ENCODE measurements at places on chromosomes 11 and 22.

DNA sequence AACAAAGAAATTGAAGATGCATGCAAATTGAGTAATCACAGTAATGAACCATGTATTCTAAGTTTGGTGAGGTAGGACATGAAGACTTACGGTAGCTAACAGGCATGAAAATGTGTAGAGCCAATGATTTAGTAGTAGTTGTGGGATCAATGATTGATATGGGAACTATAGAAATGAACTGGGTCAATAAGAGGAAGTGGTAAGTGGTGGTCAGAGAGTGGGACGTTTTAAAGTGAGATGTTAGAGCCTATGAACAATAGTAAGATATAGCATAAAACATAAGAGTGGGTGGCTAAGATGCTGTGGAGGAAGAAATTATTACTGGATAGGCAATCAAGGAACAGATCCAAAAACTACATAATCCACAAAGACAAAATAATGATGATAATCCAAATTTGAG, 45.0 kb downstream of the DLG2 start:
- DNase-seq: no peak

DNA sequence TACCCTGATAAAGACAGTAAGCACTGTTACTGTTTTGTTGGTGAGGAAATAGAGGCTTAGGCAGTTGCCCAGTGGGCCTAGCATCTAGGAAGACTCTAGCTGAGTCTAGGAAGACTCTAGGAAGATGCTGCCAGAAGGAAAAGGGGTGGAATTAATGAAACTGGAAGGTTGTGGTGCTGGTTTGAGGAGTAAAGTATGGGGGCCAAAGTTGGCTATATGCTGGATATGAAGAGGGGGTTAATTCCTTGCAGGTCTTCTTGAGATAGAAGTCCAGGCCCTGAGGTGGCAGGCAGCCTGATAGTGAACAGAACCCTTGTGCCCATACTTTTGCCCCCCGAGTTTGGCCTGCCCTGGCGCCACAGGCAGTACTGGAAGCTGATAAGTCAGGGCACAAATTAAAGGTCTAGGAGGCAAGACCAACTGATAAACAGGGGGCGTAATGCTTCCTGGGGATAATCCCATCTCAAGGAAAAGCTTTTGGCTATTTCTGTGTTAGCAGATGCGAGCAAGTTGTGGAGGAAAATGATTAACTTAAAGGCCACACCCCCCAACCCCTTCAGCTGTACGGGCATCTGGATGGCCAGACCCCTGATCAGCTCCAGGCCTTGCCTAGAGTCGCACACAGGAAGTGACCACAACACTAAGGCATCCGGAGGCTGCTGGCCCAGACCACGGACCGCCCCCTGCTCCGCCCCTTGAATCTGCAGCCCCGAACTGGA, 3.1 kb downstream of the ILK start:
- peak; percentile 65 for DNase-seq

GRCh38 chr11:118152552-118153471, at the start of gene SCN4B:
Gene SCN4B, minus strand, starts transcription at chr11:118152823. Its CDS starts 150 bp downstream, at chr11:118152673.
- DNase-seq: no peak

GRCh38 chr11:110318638-110319404, 22.4 kb upstream of the RDX start:
- no peak for DNase-seq

DNA sequence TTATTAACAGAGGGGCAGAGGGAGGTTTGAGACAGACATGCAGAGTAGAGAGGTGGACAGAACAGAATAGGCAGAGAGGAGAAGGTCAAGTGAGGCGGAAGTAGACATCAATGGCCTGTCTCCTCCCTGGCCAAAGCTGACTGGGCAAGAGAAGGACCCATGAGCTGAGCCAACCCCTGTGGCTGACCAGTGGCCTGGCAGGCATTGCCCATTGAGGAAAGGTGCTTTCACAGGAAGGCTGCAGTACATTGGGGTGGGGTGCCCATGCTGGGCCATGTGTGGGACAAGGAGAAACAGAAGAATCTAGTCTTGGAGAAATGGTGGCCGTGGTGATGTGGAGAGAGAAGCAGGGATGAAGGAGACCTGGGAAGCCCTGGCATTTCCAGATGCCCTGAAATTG, 76.0 kb downstream of the MYEOV start:
- DNase-seq: no peak

DNA sequence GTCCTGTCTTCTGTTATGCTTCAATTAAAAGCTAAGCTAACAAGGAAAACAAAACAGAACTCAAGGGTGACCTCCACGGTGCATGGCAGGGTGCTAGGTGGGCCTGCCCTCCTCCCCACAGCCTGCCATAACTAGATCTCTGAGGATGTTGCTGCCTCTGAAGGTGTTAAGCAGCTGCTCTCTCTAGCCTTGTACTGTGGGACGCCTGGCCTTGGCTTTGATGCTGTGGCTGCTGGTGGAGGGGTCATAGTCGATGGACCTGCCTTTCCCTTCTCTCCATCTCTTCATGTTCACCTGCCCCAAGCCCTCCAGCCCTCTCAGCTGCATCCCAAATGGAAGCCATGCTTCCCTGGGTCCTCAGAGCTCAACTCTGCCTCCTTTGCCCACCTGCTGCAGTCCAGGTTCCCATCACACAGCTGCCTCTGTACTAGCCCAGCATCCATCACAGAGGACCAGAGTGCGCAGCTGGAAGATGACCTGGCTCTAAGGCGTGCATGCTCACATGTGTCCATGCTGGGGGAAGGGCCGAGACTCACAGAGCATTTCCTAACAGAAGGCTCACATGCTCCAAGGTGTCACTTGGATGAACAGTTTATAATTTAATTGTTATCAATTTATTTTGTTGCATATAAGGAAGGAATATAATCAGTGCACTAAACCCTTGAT, 180.3 kb upstream of the E2F8 start:
- no peak for DNase-seq

- no peak for DNase-seq
Measured at GRCh38 chr11:69377029-69377952, 83.3 kb downstream of the MYEOV start.

DNA sequence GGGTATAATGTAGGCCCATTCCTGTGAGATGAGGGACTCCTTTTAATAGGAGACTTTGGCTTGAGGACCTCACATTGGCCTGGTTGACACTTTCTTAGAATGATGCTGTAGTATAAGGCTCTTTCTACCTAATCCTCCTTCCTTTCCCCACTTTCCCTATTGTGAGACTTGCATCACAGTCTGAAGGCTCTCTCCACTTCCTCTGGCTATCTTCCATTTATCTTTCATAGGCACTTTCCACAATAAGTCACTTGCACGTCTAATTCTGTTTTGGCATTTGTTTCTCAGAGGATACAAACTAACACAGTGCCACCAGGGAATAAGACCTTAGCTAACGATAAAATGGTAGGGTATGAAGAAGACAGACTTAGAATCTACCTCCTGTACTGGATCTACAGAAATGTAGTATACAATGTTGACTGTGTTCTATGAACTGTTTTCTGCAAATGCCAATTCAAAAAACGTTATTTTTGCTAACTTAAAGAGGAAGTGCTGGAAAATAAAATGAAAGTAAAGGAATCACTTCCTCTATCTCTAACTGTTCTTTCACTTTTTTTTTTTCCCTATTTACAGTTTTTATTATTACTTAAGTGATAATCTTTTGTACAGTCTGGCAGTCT, 17.9 kb upstream of the PDE3B start:
- no peak for DNase-seq

- DNase-seq: no peak
Measured at GRCh38 chr11:47051217-47051616, 114.7 kb downstream of the CSTPP1 start.

- no peak for DNase-seq
Measured at GRCh38 chr11:117345039-117345438, 17.4 kb downstream of the CEP164 start.

DNA sequence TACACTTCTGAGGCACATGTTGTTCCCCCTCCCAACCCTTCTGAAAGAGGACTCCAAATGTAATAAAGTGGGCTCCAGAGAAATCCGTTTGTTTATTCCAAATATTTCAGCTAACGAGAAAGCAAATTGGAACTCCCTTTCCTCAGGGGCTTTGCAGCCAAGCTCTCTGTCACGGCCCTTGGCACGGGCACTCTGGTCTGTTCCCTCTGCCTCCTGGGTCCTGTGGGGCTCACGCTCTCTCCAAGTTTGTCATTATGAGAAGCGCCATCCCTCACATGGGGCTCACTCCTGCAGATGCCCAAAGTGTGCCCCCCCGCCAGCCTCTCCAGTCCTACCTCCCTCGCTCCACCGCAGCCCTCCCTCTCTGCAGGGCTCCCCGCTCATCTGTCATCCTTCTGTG, 125.4 kb upstream of the POU2AF2 start:
- DNase-seq: no peak

GRCh38 chr22:24392218-24392931, 35.0 kb upstream of the ADORA2A start:
- no peak for DNase-seq

DNA sequence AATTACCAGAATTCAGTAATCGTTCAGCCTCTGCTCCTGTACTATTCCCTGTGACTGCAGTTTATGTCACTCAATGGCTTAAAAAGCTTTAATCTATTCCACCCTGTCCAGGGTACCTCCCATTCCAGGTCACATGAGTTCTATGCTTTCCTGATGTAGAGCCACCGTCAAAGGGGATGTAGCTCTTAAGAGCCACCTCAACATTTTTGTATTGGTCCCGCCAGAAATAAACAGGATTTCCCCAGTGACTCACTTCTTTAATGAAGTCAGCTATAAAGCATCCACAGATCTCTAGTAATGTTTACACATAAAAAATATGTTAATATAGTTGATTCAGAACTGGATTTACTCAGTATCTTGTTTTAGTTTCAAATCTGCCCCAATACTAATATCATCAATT, 1.3 kb upstream of the OR8D1 start:
- no peak for DNase-seq

DNA sequence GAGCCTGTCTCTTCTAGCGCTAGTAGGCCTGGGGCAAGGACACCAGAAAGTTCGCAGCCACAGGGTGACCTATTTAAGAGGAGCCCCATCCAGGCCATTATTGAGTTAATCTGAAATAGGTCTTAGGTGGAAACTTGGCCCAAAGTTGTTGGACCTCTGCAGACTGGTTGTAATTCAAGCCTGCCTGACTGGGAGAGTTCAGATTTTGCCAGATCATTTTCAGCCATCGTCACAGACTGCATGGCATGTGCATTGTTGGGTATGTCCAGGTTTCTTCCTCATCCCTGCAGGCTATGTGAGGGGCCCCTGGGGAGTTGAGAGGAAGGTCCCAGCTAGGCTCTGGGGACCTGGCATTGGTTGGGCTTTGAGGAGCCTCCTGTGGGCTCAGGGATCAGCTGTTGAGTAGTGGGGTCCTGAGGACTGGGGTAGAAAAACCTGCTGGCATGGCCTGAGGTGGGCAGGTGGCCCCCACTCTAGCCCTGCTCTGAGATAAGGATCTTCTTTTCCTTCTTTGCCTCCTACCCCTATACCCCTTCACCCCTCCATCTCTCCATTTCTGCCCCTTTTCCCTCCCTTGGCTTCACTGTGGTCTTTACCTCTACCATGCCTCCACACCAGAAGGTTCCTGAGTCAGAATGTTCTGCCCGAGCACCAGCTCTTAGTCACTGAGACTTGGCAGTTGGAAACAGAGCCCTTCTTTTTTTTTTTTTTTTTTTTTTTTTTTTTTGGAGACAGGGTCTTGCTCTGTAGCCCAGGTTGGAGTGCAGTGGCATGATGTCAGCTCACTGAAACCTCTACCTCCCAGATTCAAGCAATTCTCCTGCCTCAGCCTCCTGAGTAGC, 112.7 kb downstream of the MORC2 start:
- no peak for DNase-seq

DNA sequence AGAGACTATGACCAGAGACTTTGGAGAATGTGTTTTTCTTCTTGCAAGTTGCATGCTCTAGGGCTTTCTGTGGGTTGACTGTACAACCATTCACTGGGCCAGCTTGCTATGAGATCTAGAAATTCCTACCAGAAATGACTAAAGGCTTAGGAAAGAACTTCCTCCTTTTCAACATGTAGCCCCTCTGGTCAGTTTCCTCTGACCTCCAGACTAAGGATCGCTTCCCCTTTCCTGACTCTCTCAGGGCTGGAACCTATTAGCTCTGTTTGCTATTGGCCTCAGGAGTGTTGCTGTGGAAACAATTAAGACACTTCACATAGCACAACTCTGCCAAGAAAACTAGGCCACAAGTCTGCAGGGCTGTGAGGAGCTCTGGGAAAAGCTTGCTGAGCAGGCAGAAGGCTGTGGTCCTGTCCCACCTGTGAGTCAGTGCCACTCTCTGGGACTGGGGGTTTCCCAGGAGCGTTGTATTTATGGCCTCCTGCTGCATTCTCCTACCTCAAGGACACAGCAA, 10.7 kb downstream of the CRY2 start:
- DNase-seq: no peak

DNA sequence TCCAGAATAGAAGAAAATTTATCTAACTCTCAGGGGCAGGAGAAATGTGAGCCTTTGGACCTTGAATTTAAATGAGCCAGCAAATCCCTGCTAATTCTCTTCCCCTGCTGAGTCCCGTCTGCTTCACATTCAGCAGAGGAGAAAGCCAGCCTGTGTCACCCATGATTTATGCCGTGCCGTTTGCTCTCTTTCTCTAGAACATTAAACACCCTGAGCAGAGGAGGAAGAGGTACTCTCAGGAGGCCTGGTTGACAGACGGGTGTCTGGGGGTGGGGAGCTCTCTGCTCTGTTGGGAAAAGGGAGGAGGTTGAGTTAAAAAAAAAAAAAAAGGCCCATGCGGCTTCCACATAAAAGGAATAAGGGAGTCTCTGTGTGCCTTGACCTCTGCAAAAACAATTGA, 11.3 kb upstream of the MTMR3 start:
- DNase-seq: no peak

DNA sequence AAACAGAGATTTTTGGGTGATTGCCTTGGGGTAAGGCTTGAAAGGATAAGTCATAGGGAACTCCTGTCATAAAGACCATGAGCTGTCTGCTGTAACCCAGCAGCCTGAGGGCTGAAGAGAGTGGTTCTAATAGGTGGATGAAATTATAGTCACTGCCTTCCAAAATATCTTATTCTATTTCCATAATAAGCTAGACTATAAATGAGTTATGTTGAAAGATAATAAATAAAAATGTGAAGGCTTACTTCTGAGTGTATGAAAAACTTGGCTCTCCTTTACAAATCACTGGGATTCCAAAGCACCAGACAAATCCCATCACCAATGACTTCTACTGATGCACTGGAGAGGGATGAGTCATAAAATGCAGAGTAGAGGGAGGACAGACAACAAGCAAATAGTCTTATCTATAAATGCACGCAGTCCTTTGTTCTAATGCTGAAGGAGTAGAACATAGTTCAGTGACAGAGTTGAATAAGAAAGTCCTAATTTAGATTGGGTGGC, 775.0 kb upstream of the LRRC4C start:
- DNase-seq: no peak

DNA sequence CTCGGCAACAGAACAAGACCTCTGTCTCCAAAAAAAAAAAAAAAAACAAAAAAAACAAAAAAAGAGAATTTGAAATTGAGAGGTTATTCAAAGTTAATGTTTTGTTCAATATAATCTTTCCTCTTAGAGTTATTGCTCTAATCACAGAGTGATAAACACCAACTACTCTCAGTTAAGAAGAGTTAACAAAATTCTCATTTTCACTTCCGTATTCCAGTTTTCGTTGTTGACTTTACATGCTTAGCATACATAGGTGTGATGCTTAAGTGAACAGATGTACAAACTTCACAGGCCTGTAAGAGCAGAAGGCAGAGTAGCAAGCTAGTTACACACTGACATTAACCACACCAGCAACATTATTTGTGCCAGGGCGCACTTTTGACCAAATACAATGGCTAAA, 12.3 kb downstream of the EIF4ENIF1 start:
- no peak for DNase-seq

GRCh38 chr11:87431392-87431791, 393.7 kb downstream of the TMEM135 start:
- DNase-seq: no peak

GRCh38 chr22:23632178-23632577, at the start of gene DRICH1:
Gene DRICH1, minus strand, starts transcription at chr22:23632321. Its CDS starts 298 bp downstream, at chr22:23632023.
- DNase-seq: no peak

- no peak for DNase-seq
Measured at GRCh38 chr22:31569126-31569525, 72.8 kb downstream of the SFI1 start.
